Glutamatergic neuron (in vitro differentiated cells): ENCODE measurements at places on chromosomes 4 and X.

- no peak for DNase-seq
Measured at GRCh38 chr4:53779025-53779424, 187.7 kb upstream of the LNX1 start.

- no peak for DNase-seq
Measured at GRCh38 chr4:71616168-71616811, 167.6 kb downstream of the GC start.

DNA sequence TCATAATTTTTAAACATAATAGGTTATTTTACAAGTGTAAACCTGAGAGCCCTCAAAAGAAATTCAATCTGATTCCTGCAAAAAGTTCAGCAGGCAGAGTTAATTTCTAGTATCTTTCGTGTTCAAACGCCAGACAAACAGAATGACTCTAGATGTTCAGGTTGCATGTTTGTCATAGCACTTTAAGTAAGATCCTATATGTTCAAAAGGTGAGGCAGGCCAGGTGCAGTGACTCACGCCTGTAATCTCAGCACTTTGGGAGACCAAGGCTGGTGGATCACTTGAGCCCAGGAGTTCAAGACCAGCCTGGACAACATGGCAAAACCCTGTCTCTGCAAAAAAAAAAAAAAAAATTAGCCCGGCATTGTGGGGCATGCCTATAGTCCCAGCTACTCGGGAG is 1.1 kb upstream of the RASSF6 start:
- no peak for DNase-seq

DNA sequence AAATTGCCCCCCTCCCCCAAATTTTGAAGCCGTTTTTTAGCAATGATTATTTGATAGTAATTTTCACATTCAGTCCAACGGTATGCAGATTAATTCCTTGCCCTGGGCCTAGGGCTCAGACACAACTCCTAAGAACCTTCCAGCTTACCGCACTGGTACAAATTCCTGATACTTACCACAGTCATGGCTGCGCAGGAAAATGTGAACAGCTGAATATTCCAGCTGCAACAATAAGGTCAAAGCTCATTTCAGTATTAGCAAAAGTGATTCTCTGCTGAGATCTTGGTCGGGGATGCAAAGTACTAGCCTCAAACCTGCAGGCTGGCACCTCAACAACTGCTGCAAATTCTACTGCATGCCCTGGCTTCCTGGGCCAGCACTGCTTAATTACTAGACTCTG is 3.0 kb downstream of the ATP11C start:
- no peak for DNase-seq

- DNase-seq: no peak
Measured at GRCh38 chr4:169115897-169116254, 105.8 kb upstream of the CBR4 start.

GRCh38 chr4:123848606-123849005 is 452.0 kb downstream of the SPRY1 start:
- DNase-seq: no peak

DNA sequence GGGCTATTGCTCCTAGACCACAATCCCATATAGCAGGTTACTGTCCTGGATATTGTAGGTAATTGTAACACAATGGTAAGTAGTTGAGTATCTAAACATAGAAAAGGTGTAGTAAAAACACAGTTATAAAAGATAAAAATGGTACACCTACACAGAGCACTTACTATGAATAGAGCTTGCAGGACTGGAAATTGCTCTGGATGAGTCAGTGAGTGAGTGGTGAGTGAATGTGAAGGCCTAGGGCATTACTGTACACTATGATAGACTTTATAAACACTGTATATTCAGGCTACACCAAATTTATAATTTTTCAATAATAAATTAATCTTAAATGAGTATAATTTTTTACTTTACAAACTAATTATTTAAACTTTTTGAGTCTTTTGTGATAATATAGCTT is 425.7 kb downstream of the PABPC4L start:
- no peak for DNase-seq

- DNase-seq: no peak
Measured at GRCh38 chr4:89177807-89178206, 66.5 kb downstream of the TIGD2 start.

DNA sequence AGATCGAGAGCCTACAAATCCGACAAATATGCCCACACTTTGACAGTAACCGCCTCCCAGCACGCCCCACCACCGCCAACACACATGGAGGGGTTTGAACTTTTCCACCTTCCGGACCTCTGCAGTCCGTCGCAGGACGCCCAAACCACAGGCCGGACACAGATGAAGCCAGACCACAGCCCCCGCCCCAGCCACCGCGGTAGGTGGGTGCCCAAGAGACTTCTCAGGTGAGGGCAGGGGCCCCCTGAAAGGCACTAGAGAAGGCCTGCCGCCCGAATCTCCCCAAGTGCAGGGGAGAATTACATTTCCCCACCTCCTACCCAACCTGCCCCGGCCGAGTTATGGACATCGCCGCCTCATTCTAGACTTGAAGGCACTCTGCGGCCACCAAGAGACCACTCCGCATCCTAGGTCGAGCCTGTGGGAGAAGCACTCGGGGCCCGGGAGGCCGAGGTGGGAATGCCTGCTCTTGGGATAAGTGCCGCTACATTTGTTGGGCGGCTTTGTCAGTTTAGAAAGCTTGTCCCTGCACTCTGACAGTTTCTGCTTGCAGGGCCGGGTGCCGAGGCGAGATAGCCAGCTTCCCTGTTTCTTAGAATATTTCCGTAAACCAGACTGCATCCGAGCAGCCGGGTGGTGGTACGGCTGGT is 21.5 kb downstream of the HAND2 start:
- DNase-seq: no peak

- no peak for DNase-seq
Measured at GRCh38 chr4:153464068-153464467, 2.1 kb upstream of the TMEM131L start.

- DNase-seq: no peak
Measured at GRCh38 chrX:154833746-154834274, 652 bp downstream of the SMIM9 start.
